ENCODE measurements at places on chromosomes 2 and 18. TPM values are rescaled to one million over a fixed set of nuclear protein-coding genes. Genes with fewer than 3 reads are reported as not detected.

DNA sequence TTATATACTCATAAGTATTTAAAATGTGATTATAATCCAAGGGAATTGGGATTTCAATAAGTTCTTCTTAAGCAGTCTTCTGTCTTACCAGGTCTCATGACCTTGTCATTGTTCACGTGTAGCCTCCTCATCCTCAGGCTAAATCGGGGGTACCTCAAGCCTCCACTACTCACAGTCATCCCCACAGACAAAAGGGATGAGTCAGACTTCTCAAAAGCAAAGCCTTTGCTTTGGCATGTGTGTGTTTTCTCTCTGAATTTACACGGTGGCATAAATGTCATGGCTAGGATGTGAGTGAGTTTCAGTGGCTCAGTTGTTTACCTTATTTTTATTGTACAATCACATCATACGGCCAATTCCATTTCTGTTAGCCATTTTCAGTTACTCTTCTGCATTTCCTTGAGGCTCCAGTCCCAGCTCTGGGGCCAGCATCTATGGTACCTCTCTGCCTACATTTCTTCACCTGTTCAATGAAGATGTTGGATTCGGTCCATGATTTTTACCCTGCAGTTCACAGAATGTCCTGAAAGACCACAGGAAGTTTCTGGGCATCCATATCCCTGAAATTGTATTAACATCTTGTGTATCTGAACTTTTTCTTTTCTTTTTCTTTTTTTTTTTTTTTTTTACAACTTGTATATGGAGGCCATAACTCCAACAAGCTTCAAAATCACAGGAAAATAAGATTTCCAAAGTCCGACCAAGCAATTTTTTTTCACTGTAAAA, 195.3 kb downstream of the FHOD3 start:
- no peak for ATAC-seq

The TCF23 gene
- total RNA-seq, result not detected

- ATAC-seq, result no peak
Observed at GRCh38 chr2:61006486-61007105, 10.9 kb upstream of the PEX13 start.

The TSPYL6 gene
- total RNA-seq, result not detected

GRCh38 chr2:148130581-148130980, 109.7 kb downstream of the MBD5 start:
- ATAC-seq, result no peak
